Hematopoietic multipotent progenitor cell treated with erythropoietin and hydrocortisone succinate and interleukin-3 and kit ligand, for 4 days (in vitro differentiated cells): ENCODE measurements at places on chromosomes 7 and 10.
A peak's percentile ranks its signal among the peaks of the same experiment; 100 is the strongest.

DNA sequence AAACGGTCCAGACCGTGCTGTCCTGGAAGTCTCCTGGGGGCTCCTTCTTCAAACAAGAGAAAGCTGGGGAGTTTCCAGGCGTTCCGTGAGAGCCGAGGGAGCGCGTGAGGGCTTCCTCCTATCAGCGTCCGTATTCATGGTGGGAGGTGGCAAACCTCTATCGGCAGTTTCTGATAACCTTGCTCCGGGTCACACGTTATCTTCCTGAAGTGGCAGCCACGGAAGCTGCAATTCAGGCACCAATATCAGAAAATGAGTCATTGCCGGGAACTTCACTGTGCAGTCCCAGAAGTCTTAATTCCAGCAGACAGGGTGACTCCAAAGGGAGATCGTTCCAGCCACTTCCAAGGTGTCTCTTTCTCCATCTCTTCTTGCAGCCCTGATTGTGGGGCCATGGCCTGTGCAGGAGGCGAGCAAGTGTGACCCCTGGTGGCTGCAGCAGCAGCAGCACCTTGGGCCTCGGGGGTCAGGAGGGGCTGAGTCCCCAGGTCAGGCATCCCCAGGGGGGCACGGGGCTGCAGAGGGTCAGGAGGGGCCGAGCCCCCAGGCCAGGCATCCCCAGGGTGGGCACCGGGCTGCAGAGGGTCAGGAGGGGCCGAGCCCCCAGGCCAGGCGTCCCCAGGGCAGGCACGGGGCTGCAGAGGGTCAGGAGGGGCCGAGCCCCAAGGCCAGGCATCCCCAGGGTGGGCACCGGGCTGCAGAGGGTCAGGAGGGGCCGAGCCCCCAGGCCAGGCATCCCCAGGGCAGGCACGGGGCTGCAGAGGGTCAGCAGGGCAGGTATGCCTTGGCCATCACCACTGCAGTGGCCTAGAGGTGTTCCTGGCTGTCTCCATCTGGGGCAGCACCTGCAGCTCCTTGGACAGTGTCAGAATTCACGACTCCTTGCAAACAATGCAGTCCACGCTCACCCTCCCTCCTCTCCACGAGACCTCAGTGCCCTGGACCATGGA lies 538.7 kb downstream of the DNAJB6 start:
- DNase-seq, result peak; percentile 69

GRCh38 chr10:11156480-11156879 lies 138.8 kb downstream of the CELF2 start:
- no peak for DNase-seq

GRCh38 chr7:42935861-42936260 lies 3.7 kb downstream of the MRPL32 start:
- DNase-seq, result no peak

DNA sequence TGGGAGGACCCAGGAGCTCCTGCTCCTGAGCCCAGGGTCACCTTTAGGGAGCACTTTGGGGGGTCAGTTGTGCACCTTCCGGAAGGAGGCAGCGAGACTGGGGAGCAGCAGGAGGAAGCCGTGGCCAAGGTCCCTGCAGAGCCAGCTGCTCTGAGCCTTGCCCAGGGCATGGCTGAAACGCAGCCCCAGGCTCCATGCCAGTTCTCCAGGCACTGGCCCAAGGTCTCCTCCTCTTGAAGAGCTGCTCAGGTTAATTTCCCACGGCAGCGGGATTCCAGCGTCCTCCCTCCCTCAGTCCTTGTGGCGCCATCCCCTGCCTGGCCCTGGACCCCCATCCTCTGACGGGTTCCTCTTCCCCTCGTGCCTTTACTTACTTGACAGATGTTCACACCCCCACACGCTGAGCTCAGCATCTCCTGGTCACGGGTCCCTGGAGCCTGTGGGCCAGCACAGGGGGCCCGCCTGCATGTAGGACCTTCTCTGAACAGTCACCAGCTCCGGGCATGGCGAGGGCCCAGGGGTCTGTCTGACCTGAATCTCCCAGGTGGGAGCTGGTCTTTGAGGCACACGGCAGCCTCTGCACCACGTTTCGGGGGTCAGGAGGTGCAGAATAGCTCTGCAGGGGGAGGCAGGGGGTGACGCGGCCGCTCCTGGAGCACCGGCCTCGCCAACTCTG lies 16.7 kb upstream of the CFAP46 start:
- DNase-seq, result no peak

DNA sequence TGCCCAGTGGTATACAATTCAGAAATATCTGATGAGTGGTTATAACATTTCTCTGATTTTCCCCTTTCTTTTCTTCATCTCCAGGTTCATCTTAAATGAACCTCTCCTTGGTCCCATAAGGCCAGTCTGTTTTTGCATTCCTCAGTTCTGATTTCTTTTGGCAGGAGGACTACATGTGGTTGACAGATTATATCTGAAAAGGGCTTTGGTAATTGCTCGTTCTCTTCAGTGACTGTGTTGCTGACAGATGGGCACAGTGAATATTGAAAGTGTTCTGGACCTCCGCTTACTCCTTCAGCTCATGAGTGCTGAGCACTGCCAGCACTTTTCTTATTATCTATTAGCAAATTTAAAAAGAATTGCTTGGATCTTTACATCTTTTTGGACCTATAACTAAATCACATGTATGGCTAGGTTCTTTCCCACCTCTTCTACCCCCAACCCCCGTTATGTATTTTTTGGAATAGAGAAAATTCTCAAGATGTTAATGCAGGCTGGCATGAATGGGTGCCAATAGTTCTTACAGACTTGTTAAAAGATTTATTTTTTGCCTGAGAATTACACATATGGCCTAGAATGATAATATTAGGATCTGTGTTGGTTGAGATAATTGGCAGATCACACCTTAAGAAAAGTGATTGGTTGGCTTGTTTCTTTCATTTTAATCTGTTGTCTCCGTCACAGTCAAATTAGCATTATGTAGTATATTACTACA lies 323.0 kb downstream of the EXOC4 start:
- DNase-seq, result no peak

DNA sequence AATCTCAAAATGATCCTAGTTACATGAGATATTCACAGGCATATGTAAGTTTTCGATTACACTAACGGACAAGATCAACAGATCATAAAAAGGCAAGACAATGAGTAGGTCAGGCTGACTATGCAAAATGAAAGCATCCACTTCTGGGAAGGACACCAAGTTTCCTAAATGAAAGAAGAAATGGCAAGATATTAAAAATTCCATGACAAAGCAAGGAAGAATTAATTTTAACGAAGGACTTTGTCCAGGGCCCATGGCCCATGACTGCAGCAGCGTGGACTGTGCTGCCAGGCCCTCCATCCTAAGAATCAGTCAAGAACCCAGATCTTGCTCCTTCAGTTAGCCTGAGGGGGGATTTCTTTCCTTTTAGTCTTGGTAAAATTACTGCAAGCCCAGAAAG lies 182.4 kb upstream of the FRMD4A start:
- no peak for DNase-seq

DNA sequence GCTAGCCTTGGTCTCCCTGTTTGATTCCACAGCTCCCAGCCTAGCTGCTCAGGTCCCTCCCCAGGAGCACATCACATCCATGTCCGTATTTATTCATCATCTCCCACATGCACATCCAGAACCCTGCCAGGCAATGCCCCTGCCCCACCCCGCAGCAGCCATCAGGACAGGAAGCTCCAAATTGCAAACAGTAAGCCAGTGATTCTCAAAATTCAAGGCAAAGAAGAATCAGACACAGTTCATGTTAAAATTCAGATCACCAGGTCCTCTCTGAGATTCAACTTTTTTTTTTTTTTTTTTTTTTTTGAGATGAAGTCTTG lies 17.7 kb downstream of the LRRC20 start:
- no peak for DNase-seq

GRCh38 chr10:78863140-78863905 lies 205.4 kb upstream of the ZMIZ1 start:
- no peak for DNase-seq

DNA sequence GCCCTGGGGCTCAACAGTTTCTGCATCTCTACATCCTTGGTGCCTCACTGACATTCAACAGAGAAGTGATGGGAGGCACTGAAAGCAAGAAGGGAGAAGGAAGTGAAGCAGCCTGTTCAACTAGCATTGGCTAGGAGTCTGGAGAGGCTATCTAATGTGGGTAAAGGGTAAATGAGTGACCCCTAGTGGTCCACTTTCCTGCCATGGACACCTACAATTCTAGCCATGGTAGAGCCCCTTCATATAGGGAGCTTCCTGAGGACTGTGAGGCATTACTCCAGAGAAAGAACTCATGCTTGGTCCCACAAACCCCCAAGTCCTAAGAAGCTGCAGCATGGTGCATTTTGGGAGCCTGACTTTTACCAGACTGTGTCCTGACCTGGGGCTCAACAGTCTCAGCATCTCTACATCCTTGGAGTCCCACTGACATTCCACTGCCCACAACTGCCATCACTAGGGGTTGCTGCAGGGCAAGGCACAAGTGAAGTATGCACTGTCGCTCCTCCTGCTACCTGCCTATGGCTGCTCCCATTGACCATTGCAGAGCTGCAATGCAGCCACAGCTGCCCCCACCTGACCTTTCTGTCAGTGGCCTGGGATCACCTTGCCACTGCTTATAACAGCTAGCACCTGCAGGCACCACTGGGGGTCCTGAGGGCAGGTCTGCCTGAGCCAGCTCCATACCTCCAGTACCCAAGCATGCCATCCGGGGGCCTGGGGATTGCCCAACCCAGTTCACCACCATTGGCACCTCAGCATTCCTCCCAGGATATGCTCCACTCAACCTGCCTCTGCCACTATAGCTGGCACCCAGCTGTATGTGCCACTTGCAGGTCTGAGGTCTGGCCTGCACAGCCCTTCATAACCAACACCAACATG lies 44.1 kb upstream of the CDK6 start:
- peak; percentile 59 for DNase-seq

- no peak for DNase-seq
Observed at GRCh38 chr7:4207011-4207410, 475.1 kb upstream of the FOXK1 start.

GRCh38 chr10:30114881-30115625 lies 55.7 kb upstream of the JCAD start:
- DNase-seq, result peak; percentile 50

GRCh38 chr10:6054884-6055283 lies 7.3 kb downstream of the IL2RA start:
- no peak for DNase-seq

DNA sequence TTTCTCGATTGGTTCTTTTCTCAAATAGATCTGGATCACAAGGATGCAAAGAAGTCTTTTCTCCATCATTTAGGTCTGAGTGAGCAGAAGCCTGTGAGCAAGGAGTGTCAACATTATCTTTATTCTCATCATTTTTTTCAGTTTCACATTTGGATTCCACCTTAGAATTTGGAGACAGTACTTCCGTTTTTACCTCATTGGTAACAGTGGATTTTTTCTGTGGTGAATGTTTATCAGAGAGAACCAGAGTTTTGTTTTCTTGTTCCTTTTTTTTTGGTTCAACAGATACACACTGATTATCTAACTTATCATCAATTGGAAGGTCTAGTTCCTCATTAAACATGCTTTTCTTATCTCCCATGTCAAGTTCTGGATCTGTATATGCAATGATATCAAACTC lies 151.3 kb downstream of the GALNT11 start:
- DNase-seq, result peak; percentile 76

GRCh38 chr7:32360127-32360526 lies 130.1 kb downstream of the LSM5 start:
- DNase-seq, result no peak

DNA sequence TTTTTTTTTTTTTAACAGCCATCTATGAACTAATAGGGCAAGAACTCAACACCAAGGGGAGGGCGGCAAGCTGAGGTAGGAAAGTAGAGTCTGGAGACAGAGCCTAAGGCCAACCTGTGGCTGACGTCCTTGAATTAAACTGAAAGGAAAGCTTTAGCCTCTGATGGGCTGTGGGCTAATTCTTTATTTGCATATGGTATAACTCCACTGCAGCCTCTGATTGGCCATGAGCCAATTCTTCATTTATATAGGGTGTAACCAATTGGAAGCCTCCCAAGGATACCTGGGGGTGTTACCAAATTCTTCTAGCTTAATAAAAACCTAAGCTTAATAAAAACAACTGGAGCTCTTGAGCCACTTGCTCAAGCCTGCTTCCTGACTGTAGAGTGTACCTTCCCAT lies 10.3 kb downstream of the TYW1 start:
- DNase-seq, result peak; percentile 41

GRCh38 chr10:116708391-116708821 lies 34.0 kb downstream of the HSPA12A start:
- DNase-seq, result no peak

- DNase-seq, result no peak
Observed at GRCh38 chr10:124087672-124088634, 5.4 kb downstream of the CHST15 start.

DNA sequence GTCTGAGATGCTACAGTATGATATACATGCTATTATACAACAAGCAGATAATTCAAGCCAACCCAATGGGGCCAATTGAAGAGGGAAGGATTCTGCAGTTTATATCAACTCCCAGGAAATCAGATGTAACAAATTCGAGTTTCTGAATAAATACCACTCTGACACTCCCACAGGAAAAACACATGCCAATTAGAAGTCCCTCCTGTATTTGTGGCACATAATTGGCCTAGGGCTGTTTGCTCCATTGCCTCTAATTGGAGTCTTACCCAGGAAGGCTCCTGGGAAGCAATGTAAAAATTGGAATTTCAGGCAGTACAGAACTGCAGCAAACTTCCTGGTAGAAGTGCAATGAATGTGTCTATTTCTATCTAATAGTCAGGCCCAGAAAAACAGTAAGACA lies 4.7 kb downstream of the PPA1 start:
- DNase-seq, result no peak

GRCh38 chr10:76624470-76624869 lies 1013.1 kb downstream of the KCNMA1 start:
- no peak for DNase-seq

GRCh38 chr7:31084226-31084625 lies 32.1 kb downstream of the ADCYAP1R1 start:
- DNase-seq, result no peak

DNA sequence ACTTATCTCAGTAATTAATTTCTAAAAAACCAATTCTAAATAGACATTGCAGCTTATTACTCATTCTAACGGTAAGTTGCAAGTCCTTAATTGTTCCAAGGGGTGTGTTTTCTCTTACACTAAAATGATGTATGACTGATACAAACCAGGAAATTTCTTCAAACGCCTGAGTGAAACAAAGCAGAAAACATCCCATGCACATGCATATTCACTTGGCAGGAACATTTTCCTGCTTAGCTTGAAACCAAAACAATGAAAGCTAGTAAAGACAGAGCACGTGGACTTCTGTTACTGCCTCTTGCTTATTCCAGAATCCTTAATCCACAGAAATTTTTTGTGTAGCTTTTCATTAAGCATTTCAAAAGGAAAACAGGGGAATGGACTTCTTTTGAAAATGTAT lies 187.7 kb downstream of the MTERF1 start:
- no peak for DNase-seq

GRCh38 chr7:55641273-55641691 lies 69.0 kb upstream of the VOPP1 start:
- peak; percentile 79 for DNase-seq

- DNase-seq, result no peak
Observed at GRCh38 chr10:33263453-33263852, 71.0 kb downstream of the NRP1 start.
